ENCODE measurements at places on chromosomes 1 and 21.
A peak's percentile ranks its signal among the peaks of the same experiment; 100 is the strongest.

DNA sequence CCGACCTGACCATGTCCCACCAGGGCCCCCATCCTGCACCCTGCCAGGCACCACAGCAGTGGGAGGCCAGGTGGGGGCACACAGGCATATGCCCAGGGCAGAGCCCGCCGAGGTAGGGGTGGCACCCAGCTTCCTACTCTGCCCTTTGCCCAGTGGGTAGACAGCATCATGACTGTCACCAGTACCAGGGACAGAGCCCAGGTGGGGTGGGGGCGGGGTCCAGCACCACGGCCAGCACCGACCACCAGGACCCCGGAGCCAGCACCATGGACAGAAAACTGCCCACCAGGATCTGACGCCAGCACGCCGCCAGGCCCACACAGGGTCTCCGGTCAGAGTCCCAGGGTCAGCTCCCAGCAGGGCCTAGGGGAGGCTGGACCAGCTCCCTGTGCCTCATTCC, 3.8 kb downstream of the TAS1R3 start:
- no peak for DNase-seq

GRCh38 chr21:45817345-45817744, 164.2 kb upstream of the COL6A1 start:
- DNase-seq: no peak

DNA sequence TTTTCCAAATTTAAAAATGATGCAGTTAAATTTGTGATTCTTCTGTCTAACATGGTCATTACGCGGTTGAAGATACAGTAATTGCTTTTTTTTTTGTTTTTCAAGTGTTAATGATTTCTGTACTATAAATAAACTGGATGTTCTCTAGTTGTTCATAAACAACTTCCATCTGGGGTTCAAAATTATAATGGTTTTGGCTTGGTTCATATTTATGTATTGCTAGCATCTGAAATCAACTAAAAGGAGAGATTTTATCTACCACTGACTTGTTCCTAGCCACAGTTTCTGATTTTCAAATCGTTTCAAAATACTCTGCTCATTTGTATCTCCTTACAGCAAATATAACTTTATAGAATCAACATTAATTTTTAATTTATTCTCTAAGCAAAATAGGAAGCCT, 35.2 kb upstream of the PLPPR4 start:
- DNase-seq: no peak

GRCh38 chr1:232890340-232890943, 60.0 kb upstream of the NTPCR start:
- DNase-seq: no peak

DNA sequence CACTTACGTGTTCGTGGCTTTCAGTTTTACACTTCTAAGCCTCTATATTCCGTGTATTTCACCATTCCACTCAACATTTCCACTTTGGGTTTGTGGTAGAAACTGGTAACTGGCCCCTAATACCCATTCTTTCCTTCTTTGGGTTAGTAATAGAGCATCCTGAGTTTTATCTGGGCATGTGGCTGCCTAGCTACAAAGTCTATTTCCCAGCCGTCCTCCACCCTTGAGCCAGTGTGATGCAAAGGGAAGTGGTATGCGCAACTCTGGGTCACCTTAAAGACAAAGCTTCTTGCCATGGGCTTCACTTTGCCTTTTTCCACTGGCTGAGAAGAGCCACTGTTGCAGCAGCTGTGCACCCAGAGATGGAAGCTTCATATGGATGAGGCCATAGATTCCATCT, 73.9 kb downstream of the LAMC2 start:
- no peak for DNase-seq

GRCh38 chr1:244659694-244660093, 6.8 kb downstream of the DESI2 start:
- DNase-seq: no peak

- no peak for DNase-seq
Observed at GRCh38 chr1:25744140-25744581, 55.8 kb upstream of the SELENON start.

DNA sequence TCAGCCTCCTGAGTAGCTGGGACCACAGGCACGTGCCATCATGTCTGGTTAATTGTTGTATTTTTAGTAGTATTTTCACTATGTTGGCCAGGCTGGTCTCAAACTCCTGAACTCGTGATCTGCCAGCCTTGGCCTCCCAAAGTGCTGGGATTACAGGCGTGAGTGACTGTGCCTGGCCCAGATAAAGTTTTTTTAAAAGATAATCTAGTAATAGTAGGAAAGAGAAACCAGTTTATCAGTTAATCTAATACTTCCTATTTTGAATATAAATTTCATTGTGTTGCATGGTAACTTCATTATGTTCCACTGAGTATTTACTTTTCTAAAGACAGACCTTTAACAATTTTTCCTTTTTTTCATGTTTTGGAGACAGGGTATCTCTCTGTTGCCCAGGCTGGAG, 10.0 kb downstream of the RABGAP1L start:
- DNase-seq: no peak

- DNase-seq: no peak
Observed at GRCh38 chr1:203039609-203040512, 13.6 kb downstream of the PPFIA4 start.

DNA sequence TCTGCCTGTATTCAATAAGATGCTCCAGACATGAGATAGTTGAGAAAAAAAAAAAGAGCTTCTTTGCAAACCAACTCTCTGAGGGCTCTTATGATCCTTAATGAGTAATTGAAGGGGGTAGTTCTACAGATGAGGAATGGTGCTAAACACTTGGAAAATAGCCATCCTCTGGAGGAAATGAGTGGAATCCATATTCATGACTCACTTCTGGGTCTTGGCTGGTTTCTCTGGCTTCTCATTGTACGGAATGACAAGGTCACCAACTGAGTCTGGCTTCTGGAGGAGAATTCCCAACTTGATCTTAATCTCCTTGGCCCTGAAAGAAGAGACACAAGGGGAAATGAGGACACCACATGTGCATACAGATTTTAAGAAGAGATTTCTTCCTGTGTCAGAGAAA, 34.7 kb downstream of the RGS5 start:
- DNase-seq: no peak

DNA sequence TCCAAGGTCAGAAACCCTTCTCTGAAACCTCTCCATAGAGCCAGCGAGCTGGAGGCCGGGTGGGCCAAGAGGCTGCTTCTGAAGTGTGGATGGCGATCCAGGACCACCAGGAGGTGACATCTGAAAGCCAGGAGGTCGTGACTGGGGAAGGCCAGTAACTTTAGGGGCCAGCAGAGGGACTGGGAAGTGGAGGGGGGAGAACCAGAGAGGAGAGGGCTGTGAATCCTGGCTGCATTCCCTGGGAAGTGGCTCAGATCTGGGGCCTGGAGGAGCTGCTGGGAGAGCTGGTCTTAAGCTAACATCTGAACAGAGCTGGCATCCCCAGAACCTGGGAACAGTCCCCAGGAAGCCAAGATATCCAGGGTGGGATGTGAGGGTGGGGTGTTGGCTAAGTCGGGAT, 11.3 kb upstream of the EPHA8 start:
- no peak for DNase-seq

DNA sequence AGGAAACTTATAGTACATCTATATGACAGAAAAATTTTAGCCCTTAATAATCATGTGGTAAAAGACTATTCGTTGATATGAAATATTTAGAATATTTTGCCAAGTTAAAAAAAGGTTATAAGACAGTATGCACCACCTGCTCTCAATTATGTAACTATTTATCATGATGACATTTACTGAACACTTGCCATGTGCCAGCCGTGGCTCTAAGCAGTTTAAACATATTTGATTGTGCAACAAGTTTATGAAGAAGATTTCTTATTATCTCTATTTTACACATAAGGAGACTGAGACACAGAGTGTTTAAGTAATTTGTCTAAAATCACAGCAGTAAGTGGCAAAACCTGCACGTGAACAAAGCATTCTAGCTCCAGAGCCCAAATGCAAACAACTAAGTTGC, 199.3 kb upstream of the JUN start:
- DNase-seq: peak; percentile 53

GRCh38 chr1:187794561-187794960, 965.8 kb downstream of the PLA2G4A start:
- DNase-seq: no peak

- no peak for DNase-seq
Observed at GRCh38 chr1:18256282-18257235, 149.0 kb downstream of the IGSF21 start.

GRCh38 chr1:15272009-15272781, 25.2 kb downstream of the FHAD1 start:
- no peak for DNase-seq

DNA sequence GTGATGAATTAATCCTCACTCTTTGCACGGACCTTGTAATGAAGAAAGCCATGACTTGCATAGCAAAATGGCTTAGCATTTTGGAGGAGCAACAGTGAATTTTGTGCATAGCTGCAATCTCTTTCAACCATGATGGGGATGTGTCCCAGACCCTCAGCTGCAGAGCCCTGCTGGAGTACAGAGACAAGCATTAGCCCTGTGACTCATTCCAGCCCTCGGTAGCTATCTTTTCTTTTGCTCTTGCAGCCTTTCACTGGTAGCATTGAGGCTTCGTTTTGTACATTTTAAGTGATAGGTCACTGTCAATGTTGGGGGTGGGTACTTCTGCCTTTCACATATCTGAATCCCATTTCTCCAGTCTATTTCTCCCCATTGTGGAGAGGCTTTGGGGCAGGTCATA, 58.4 kb downstream of the SLC35F3 start:
- no peak for DNase-seq

DNA sequence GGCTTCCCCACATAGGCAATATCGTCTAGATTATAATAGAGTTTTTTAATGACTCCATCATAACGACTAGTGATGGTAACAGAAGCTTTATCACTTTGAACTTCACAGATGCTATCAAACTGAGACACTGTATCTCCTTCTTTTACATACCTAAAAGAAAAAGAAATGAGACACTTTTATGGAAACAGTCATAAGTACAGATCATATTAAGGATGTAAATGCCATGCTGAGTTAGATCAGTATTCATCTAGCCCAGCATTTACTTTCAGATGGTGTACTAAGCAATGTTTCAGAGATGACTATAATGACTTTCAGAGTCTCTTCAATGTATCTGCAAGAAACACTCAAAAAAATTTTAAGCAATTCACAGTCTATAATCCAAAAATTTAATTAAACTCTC, 18.9 kb downstream of the DBT start:
- DNase-seq: no peak

DNA sequence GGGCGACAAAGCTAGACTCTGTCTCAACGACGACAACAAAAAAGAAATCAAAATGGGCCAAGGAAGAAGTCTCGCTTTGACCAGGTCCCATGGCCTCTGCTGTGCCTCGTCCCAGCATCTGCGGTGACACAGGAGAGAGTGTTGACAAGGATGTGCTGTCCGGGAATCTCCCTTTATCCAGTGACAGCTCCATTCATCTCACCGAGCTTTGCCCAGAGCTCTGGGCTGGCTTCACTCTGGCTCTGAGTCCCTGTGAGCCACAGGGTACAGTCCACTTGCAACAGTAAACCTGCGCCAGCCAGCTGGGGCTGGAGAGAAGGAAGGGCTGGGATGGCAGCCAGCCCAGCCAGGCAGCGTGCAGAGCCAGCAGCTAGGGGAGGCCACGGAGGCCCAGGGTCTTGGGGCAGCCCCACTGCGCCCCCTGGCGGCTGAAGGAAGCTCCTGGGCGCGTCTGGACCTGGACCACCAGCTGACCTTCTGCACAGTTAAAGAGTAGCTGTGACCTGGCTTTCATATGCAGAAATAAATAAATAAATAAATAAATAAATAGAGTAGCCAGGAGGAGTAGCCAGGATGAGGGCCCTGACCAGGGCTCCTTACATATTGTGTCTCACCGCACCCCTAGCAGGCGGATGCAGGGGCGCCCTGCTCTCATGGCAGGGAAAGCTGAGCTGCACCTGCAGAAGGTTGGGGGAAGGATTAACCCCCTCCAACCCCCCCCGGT, 29.7 kb downstream of the ENO1 start:
- DNase-seq: peak; percentile 80

- peak; percentile 59 for DNase-seq
Observed at GRCh38 chr1:176843352-176844297, 320.9 kb downstream of the ASTN1 start.

GRCh38 chr1:161491472-161491871, 13.8 kb upstream of the FCGR2A start:
- no peak for DNase-seq

DNA sequence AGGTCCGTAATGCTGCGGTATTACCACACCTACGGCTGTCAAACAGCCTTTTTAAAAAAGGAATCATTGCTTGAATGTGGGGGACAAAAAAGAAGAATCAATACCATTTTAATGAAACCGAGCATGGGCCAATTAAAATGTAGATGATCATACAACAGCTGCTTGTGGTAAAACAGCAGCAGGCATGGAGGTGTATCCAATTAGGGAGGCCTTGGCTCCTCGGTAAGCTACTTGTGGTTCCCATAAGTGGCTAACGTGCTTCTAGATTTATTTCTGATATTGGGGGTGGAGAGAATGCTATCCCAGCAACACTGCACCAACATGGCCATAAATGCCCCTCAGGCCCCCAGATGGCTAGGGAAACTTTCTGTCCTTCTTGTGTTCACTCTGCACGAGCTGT, 1.8 kb downstream of the PTPN14 start:
- DNase-seq: no peak

DNA sequence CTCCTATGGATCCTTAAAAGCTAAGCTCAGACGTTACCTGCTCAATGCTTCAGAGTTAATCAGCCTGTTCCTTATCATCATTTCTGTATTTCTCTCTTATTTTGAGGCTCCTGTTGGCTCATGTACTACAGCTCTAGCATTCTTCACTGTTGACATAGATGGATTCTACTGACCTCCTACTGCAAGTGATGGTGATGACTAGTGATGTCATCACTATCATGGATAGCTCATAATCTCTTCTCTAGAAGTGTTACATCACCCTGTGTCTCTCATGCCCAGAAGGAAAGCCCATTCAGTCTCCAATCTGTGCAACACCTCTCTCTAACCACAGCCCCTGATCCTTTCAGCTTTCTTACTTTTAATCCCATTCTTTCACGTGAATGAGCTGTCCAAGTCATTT, 168.2 kb upstream of the DPT start:
- DNase-seq: no peak

- no peak for DNase-seq
Observed at GRCh38 chr21:41418956-41419680, 6.9 kb upstream of the MX1 start.

GRCh38 chr1:147924813-147925212, 3.4 kb upstream of the GPR89B start:
- DNase-seq: no peak

GRCh38 chr21:35436899-35437298, 387.8 kb upstream of the RUNX1 start:
- no peak for DNase-seq

Data from NCI-H774 (cell line).